ENCODE measurements at places on chromosomes 7 and 10. TPM values are rescaled to one million over a fixed set of nuclear protein-coding genes. Genes with fewer than 3 reads are reported as not detected.

DNA sequence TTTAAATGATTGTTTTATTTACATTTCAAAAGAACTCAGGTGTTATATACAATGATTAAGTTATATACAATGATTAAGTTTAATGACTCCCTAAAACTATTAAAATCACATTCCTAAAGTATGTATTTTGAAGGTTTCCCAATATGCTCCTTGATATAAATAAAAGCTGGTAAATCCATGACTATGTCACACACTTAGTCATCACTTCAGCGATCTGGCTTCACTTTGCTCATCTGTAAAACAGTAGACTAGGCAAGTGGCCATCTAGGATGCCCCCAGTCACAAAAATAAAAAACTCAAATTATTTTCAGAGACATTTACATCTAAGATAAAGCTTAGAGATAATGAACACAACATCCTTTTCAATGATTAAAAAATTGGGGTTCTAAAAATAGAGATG is 10.8 kb downstream of the ICA1 start:
- DNase-seq: no peak

Gene MYL7
- not detected for total RNA-seq

Gene EPHB6
- 58.0 TPM for total RNA-seq

- DNase-seq: no peak
Measured at GRCh38 chr7:114937446-114937845, 15.6 kb downstream of the MDFIC start.

DNA sequence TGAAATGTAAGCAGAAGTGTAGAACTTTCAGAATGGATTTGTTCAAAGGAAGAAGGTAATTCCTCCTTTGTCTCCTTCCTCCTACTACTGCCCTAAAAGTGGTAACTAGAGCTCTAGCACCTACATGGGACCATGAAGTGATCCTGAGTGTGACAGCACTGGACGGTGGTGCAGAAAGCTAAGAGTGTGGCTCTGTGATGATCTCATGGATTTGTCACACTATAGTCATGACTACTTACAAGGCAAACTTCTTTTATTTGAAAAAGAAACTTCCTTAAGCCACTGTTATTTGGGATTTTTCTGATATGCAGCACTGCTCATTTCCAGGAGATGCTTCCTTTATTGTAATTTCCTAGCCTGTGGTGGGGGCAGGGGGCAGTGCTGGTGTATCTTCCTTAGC is 5.8 kb upstream of the FHIP2A start:
- DNase-seq: no peak

- DNase-seq: no peak
Measured at GRCh38 chr7:66522518-66522917, 106.2 kb upstream of the KCTD7 start.

GRCh38 chr7:105429746-105430612 is 41.3 kb upstream of the SRPK2 start:
- DNase-seq: peak; percentile 65

GRCh38 chr7:107579885-107580715 is at the start of gene BCAP29:
TSS of gene BCAP29 (plus strand) at chr7:107580246. CDS start at chr7:107580773, 527 bp downstream.
- DNase-seq: peak; percentile 69

Gene MMP21
- total RNA-seq: 0.59 TPM

Gene UNCX
- total RNA-seq: not detected

DNA sequence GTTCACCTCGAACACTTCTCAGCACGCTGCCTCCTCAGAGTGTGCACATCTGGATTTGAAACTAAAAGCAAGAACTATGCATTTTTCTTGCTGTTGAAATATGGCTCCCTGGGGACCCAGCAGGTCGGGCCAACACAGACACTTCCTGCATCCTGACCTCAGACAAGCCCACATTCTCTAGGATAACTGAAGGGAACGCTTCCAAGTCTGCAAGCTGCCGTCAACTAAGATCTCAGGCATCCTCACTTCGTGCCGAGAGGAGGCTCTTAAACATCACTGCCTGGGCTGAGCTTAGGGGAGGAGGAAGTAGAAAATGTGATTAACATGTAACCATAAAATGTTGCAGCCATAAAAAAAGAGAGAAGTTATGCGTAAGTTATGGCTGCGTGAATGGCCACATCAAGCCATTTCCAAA is 65.5 kb downstream of the PYROXD2 start:
- DNase-seq: no peak

- no peak for DNase-seq
Measured at GRCh38 chr10:30863516-30864210, 168.0 kb downstream of the ZNF438 start.

DNA sequence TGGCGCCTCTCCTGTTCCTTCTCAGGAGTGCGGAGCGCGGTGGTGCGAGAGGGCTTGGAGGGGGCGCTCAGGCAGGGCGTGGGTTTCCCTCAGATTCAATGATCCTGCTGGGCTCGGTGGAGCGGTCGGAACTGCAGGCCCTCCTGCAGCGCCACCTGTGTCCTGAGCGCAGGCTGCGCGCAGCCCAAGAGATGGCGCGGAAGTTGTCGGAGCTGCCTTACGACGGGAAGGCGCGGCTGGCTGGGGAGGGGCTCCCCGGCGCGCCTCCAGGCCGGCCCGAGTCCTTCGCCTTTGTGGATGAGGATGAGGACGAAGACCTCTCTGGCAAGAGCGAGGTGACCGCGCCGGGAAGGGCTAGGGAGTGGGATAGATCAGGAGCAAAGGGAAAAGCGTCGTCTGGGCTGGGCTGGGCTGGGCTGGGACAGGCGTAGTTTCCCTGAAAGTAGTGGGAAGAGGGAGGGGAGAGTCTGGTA is 17.0 kb downstream of the FAM131B start:
- DNase-seq: peak; percentile 76

Gene PKD2L1
- total RNA-seq: not detected

DNA sequence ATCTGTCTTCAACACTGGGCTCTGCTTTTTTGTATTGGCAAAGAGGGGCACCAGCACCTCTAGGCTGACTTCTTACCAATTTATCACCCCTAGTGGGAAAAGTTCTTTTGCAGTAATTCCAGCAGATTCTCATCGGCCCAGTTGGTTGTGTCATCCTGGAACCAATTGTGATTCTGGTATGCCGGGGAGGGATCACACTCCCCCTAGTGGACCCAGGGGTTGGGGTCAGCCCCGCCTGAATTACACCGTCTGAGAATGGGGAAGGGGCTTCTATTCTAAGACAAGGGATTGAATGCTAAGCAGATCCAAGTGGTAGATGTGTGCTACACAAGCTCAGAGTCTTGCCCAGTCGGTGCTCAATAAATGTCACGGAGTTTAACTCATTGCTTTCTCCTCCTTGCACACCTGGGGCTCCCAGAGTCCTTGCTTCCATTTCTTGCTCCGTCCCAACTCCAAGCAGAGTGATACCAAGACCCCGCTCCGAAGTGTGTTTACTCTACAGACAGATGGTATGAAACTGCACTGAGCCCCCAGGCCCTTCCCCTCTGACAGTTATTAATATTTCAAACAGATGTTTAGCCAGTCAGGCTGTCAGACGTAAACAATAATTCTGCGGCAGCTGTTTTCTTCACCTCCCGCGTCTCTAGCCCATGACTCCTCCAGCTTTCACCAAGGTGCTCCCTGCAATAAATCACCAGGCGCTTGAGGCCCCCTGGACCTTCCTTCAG is 71.9 kb downstream of the C10orf105 start:
- DNase-seq: no peak

GRCh38 chr7:25707768-25708620 is 444.0 kb upstream of the NFE2L3 start:
- no peak for DNase-seq

DNA sequence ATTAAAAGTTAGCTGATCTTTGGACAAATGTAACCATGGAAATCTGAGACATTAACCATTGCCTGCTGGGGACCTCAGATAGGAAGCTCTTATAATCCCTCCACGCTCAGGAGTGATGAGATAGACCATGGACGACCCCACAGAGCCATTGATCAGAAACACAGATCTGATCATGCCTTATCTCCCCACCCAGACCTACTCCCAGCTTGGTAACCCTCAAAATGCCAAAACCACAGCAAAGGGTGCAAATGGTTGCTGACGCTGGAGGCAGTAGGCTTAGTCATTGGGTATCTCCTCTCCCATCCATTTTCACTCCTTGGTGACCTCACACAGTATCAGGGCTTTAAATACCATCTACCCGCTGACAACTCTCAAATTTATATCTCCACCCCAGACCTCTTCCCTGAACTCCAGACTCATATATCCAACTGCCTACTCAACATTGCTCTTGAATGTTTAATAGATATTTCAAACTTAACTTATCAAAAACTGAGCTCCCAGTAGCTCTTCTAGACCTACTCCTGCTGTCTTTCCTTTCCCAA is 60.8 kb downstream of the CRTAC1 start:
- no peak for DNase-seq

Gene ELN
- 0.35 TPM for total RNA-seq
